ENCODE measurements at places on chromosomes 6 and 20. TPM values are rescaled to one million over a fixed set of nuclear protein-coding genes. Genes with fewer than 3 reads are reported as not detected.

MACROD2 gene
- 47.0 TPM for total RNA-seq

F13A1 gene
- 10.2 TPM for total RNA-seq

HEY2 gene
- 4.8 TPM for total RNA-seq

HTR1E gene
- total RNA-seq: 12.1 TPM

C6orf118 gene
- total RNA-seq: 0.70 TPM

TCP11 gene
- 0.63 TPM for total RNA-seq

OR2J1 gene
- total RNA-seq: not detected

GRCh38 chr20:38057351-38057972 lies 23.9 kb downstream of the RPRD1B start:
- DNase-seq: peak; percentile 81

- DNase-seq: no peak
Measured at GRCh38 chr6:20353134-20353533, 48.5 kb upstream of the E2F3 start.

DNA sequence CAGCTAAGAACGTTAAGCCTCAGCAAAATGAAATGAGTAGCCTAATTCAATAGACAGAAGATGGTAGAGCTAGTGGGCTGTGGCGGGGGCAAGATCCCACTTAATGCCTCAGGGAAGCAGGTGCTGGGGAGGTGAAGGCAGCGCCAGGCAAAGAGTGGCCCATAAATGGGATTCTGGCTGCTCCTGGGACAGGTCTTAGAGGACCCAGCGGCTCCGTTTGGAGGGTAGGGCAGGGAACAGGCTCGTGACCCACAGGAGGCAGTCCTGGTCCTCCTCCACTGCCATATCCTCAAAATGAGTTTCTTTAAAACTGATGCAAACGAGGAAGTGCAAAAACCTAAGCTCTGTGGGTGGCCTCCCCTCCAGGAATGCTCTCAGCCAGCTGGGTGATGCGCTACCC lies 32.7 kb downstream of the SAYSD1 start:
- no peak for DNase-seq

GRCh38 chr6:4021854-4022695 lies 56.9 kb downstream of the FAM217A start:
- no peak for DNase-seq

DNA sequence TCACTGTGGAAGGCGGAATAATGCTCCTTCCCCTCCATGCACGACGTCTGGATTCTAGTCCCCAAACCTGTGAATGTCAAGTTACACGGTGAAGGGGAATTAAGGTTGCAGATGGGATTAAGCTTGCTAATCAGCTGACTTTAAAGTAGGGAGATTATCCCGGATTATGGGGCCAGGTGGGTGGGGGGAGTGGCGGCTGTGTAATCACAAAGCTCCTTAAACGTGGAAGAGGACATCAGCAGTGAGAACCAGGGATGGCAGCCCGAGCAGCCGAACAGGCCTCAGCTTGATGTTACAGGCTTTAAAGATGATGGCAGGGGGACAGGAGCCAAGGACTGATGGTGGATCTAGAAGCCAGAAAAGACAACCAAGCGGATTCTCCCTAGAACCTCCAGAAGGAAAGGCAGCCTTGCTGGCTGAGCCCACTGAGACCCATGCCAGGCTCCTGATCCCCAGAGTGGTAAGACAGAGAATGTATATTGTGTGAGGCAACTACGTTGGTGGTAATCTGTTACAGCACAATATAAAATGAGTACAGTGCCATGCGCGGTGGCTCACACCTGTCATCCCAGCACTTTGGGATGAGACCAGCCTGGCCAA lies 117.5 kb downstream of the SCML4 start:
- no peak for DNase-seq

- DNase-seq: no peak
Measured at GRCh38 chr6:163008626-163009025, 280.9 kb downstream of the PACRG start.

GRCh38 chr6:144059139-144059538 lies 36.2 kb downstream of the SF3B5 start:
- DNase-seq: no peak

- DNase-seq: peak; percentile 49
Measured at GRCh38 chr6:13248053-13248452, 80.3 kb downstream of the TBC1D7 start.

- DNase-seq: no peak
Measured at GRCh38 chr20:63900413-63900812, 5.5 kb downstream of the DNAJC5 start.

- DNase-seq: peak; percentile 94
Measured at GRCh38 chr20:14337400-14338171, at the start of gene FLRT3. Gene FLRT3 (minus strand): TSS chr20:14337612. CDS start chr20:14327506, 10,106 bp downstream.

- no peak for DNase-seq
Measured at GRCh38 chr6:14726816-14727493, 518.9 kb upstream of the JARID2 start.

GRCh38 chr20:1707588-1708449 lies 50.2 kb upstream of the SIRPG start:
- no peak for DNase-seq

GRCh38 chr20:25225642-25226432 lies 22.0 kb upstream of the PYGB start:
- DNase-seq: no peak

DNA sequence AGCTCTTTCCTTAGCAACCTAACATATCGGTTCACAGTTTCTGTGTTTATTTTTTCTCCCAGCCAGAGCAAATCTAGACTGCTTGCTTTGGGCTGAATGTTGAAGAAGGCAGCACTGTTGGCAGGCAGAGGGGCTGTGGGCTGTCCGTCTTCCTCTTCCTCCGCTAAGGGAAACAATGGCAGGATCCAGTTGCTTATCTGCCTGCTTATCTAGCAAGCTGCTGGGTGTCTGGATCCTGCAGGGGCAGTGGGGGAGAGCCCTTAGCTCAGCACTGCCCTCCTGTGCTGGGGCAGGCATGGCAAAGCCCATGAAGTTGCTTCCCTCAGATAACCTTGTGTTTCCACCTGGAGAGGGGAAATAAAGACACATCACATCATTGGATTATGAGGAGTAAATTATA lies 92.7 kb upstream of the CD93 start:
- DNase-seq: no peak

- DNase-seq: no peak
Measured at GRCh38 chr6:163182696-163183095, 231.8 kb upstream of the QKI start.

- DNase-seq: no peak
Measured at GRCh38 chr6:162964488-162965140, 236.8 kb downstream of the PACRG start.

GRCh38 chr6:26272171-26272637 lies 92.8 kb upstream of the BTN3A2 start:
- DNase-seq: no peak

DNA sequence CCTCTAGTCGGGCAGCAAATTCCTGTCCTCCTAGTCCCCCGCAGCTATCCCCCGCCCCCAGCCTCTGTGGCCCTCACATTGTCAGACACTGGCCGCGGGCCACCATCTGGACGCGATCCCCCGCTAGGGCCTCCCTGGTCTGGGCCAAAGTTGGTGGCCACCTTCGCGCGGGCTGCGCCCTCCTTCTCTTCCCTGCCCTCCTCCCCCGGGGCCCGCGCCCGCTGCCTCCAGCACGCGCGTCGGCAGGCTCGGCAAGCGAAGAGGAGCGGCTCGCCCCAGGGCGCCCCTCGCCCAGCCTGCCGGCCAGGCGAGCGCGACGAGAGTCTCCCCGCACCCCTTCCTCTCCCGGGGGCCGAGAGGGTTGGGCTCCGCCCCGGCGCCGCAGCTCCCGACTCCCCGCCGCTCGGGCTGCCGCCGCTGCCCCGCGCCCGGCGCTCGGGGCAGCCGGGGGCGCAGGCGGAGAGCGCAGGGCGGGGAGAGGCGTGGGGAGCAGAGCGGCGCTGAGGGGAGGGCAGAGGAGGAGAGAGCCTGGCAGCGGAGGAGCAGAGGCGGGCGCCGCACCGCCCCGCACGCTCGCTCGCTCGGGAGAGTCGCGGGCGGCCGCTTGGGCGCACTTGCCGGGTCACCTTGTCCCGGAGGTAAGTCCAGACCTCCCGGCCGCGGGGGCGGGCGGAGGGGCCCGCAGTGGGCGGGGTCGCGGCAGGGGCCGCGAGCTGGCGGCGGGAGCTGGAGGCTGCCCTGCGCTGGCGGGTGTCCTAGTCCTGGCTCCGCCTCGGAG lies at the start of gene SYNDIG1:
Gene SYNDIG1 (plus strand): TSS at position 514 of the 778 bp plus-strand sequence. CDS start 73,469 bp downstream, outside the sequence.
- DNase-seq: peak; percentile 72

DNA sequence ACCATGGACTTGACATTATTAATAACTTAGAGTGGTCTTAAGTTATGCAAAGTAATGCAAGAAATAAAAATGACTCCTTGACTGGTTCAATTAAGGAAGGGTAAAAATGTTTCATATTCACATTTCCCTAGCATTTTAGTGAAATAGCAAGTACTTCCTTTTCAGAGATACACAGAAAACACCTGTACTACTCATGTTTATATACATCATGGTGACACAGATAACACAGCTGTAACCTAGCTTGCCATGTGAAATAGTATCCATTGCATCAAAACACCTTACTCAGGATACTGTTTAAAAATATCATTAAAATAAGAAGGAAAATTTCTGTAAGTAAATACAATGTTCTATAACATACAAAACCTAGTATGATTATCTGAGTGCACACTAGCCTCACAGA lies 102.4 kb downstream of the AHI1 start:
- DNase-seq: no peak

GRCh38 chr6:155909710-155910109 lies 454.1 kb upstream of the NOX3 start:
- DNase-seq: no peak

- DNase-seq: no peak
Measured at GRCh38 chr6:131134220-131134979, 867 bp upstream of the AKAP7 start.

DNA sequence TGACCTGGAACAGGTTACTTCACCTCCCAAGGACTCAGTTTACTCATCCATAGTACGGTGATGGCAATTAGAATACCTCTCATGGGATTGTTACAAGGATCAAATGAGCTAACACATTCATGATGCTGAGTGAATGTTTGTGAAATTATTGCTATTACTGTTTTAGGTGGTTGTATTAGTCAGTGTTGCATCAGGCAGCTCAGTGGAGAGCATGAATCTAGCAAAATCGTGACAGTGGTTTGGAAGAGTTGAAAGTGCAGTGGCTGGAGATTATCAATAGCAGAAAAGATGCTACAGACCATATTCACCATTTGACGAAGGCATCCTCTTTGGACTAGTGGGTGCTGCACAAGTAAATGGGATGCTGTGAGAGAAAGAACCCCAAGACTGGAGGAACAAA lies 50.4 kb upstream of the CTNNBL1 start:
- no peak for DNase-seq

- DNase-seq: no peak
Measured at GRCh38 chr6:18302561-18303439, 38.5 kb upstream of the DEK start.

GRCh38 chr6:84728602-84729001 lies 35.8 kb downstream of the TBX18 start:
- DNase-seq: no peak

DNA sequence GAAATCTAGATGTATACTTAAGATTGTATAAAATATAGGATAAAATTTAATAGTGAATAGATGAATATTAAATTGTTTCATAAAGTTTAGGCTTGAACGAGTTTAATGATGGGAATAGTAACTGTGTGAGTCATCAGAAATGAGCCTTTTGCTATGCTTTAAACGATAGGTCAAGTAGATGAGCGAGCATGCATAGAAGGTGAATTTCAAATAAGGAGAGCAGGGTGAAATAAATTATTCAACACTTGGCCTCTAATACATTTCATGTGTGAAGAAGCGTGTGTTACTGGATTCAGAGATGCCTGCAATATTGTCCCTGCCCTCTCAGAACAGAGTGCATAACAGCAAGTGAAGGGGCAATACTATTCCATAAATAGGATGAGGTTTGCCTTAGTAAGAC lies 74.4 kb upstream of the EYA4 start:
- DNase-seq: no peak

- no peak for DNase-seq
Measured at GRCh38 chr6:147075381-147075780, 128.8 kb upstream of the STXBP5 start.

DNA sequence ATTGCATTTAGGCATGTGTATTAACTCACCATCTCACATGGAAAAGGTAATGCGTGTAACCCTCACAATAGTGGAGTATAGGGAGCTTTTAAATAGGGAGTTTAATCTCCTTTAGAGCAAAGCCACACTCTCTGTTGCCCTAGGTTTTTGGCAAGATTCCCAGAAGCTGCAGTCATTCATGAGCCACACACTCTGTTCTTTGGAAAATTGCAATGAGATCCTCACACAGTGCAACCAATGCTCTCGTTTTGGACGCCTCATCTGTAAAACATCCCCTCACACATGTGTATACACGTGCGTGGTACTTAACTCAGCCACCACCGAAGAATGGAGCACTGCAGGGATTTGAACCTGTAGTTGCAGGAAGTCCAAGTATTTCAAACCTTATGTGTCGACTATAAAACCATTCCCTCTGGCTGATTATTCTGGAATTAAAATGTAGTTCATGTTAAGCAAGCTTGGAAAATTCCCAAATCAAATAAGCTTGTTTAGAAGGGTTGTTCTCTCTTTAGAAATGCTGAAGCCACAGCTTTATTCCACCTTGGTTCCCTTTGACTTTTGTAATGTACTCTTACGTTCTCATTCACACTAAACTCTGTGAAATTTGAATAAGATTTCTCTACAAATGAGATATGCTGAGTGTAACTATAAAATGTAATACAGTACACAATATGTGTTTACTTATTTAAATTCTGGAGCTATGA lies 489.8 kb upstream of the MANEA start:
- DNase-seq: no peak

DNA sequence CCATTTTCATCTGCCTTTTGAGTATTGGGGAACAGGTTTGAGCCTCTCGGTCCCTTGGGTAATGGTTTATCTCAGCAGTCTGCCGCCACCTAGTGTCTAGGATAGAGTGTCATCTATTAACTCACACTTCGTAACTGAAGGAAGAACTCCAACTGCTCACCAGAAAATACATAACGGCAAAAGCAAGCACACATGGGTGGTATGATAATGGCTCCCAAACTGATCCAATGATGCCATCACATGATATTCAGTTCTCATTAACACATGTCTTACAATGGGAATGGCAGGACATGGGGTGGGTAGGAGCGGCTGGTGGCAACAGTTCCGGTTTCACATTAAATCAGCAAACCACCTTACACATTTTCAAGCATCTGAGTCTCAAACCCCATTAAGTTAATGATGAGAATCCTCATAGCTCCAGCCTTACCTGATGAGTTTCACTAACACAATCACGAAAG lies 110.7 kb upstream of the PHACTR1 start:
- peak; percentile 26 for DNase-seq

DNA sequence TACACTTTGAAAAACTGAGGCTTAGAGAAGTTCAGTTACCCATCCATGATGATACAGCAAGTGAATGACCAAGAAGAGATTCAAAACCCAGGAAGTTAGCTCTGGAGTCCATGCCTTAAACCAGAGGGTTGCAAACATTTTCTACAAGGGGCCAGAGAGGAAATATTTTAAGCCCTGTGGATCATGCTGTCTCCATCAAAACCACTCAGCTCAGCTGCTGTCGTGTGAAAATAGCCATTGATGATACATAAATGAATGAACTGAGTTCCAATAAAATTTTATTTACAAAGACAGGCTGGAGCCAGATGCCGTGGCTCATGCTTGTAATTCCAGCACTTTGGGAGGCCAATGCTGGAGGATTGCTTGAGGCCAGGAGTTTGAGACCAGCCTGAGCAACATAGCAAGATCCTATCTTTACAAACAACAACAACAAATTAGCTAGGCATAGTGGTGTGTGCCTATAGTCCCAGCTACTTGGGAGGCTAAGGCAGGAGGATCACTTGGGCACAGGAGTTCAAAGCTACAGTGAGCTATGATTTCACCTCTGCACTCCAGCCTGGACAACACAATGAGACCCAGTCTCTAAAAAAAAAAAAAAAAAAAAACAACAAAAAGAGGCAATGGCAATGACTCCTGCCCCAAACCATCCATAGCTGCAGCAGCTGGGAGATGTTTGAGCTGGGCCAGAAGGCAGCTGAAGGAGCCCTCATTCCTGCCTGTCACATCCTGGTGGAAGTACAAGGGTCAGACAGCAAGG lies 44.1 kb upstream of the RIN2 start:
- no peak for DNase-seq

All from dorsolateral prefrontal cortex (tissue), 122 donors.